Stimulated activated CD8-positive, alpha-beta memory T cell treated with anti-CD3 and anti-CD28 coated beads, Interleukin-2, amount 100 ng/mL, for 48 hours (primary cell): ENCODE measurements at places on chromosomes 2 and 18.

DNA sequence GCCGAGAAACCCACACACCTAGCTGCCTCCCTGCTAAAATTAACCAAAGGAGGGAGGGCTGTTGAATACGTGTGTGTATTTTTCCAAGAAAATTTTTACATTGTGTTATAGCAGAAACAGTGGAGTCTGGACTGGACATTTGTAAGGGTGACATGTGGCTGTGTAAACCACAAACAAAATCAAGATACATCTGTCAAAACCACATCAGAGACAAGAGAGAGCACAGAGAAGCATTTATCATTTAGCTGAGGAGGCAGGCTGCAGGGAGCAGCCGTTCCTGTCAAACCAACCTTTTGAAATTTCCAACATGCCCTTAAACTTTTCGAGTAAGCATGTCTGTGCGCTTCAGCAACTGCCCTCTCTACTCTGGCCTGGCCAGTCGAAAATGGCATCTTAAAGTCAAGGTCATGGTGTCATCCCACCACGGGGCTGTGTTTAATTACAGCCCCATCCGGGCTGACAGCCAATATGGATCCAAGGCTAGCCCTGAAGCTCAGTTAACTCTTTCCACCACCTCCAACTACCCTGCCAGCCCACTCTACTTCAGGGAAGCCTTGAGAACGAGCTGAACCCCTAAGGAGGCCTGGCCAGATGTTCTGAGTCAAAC, 8.4 kb downstream of the BCL11A start:
- no peak for DNase-seq

DNA sequence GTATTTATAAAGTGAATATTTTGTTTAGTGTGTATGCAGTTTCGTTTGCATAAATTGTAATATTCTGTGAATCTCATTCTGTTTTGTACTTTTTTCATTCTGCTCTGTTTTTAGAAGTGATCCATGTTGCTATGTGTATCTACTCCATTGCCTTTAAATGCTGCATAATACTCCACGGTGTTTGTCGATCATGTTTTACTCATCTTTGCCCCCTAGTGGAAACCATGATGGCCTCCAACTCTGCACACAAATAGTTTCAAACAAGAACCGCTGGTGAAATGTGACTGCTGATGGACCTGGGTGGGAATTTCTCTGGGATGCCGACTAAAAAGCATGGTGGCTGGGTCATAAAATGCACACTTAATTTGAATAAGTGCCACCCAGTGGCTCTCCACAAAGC, 32.0 kb upstream of the SKOR2 start:
- no peak for DNase-seq

DNA sequence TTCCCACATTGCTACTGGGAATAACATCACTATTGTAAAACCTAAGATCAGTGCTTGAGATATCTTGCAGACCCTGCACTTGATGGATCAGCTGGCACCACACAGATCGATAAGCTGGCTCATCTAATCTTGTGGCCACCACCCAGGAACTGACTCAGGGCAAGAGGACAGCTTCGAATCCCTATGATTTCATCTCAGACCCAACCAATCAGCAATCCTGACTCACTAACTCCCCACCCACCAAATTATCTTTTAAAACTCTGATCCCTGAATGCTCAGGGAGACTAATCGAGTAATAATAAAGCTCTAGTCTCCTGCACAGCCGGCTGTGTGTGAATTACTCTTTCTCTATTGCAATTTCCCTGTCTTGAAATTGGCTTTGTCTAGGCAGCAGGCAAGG, 11.3 kb upstream of the TEX44 start:
- no peak for DNase-seq

- DNase-seq = no peak
Observed at GRCh38 chr18:47547539-47548202, 296.2 kb upstream of the SKOR2 start.

DNA sequence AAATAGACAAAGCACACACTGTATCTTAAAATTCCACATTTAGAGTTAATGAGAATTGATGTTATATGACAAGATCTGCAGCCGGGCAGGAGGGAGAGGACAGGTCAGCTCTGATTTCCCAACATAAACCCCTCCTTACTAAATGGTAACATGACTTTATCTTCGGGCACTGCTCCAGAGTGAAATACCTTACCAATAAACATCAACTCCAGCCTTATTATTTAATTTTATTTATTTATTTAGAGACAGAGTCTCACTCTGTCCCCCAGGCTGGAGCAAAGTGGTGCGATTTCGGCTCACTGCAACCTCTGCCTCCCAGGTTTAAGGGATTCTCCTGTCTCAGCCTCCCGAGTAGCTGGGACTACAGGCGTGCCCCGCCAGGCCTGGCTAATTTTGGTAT, 1.7 kb downstream of the CYB5A start:
- no peak for DNase-seq

GRCh38 chr2:42102024-42102590, 54.3 kb downstream of the PKDCC start:
- DNase-seq = peak; percentile 76

DNA sequence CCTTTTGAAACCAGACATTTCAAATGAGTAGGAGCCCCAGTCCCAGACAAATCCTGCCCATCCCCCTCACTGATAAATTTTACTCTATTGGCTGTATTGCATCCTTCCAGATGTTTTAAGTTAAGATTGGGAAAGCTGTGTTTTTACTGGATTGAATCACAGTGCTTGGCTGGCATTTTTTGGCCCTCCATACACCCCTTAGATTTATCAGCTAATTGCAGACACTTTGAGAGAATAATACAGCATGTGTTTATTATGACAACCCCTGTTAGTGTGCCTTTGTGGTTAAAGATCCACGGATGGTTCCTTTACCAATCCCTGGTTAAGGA, 74.9 kb downstream of the ANTXR1 start:
- DNase-seq = no peak

GRCh38 chr2:23566241-23567142, 181.5 kb downstream of the KLHL29 start:
- no peak for DNase-seq

- no peak for DNase-seq
Observed at GRCh38 chr2:119862127-119862889, 102.6 kb downstream of the PTPN4 start.

DNA sequence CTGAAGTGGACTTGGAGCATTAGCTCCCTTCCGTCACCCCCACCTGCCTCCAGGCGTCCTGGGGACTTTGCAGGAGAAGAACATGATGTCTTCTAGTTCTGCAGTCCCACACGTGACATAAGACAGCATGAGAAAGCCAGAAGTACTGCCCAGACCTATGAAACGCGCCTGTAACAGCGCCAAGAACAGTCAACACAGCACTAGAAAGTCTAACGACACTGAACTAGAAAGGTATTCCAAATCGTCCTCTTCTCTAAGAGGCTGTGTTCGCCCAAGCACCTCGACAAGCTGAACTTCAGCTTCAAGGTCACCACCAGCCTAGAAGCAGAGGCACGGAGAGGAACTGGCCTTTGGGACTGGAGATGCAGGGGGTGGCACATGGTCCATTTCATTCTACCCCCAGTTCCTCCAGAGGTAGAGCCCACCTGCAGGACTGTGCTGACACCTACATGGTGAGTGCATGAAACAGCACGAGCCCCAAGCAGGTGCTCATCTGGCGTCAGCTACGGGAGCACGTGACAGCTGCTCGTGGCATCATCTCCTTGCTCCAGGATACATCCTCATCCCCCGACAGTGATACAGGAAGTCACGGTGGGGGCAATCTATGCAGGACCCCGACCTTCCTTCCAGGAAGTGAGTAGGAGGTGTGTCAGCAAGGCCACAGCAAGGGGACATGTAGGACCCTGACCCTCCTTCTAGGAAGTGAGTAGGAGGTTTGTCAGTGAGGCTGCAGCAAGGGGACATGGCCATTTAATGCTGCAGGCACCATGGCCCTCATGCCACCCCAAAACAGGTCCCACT, 3.7 kb downstream of the HDAC4 start:
- DNase-seq = no peak

DNA sequence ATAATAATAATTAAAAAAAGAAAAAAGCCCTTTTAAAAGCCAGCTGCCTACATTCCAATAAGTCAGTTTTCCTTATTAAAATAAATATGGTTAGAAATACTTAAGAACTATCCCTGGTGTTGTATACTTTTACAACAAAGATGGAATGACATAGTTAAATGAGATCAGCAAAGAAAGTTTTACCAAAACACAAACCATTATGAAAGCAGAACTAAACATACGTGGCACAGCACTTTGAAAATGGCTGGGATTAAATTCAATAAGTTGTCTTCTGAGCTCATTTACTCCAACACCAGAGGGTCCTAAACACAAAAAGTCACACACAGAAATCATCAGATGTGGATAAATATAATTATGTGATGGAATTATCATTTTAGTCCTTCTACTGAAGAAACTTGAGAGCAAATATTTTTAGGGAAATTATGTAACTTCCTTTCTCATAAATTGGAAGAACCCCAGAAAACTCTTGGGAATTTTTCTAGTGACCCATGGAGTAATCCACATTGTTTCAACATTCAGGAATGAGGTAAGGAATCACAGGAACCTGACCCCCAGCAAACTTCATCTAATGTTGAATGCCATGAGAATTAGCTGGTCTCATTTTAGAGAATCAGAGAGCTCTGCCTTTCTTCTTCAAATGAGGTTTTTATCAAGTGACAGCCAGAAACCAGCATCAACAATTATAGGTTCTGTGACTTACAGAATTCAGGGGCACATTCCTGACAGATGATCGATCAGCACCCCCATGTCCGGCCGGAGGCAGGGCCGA, 11.5 kb upstream of the TMEM237 start:
- no peak for DNase-seq

DNA sequence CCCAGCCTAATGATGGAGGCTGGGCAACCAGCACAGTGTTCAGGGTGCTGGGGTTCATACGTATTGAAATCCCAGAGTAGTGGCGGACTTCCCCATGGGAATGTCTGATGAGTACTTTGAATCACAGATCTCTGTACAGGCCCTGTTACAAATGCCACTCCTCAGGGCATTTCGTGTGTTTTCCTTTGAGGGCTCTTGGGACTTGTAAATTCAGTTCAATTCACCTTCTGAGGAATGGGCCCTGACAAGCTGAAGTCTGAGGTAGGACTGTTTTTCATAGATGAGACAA, 288 bp upstream of the RDH14 start:
- DNase-seq = no peak

DNA sequence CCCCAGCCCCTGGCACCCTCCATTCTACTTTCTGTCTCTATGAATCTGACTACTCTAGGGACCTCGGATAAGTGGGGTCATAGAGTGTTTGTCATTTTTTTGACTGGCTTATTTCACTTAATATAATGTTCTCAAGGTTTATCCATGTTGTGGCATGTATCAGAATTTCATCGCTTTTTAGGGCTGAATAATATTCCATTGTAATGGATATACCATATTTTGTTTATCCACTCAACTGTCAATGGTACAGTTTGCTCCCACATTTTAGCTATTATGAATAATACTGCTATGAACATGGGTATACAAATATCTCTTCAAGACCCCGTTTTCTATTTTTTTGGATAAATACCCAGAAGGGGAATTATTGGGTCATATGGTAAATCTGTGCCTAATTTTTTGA, 7.4 kb downstream of the TRAF3IP1 start:
- no peak for DNase-seq

- DNase-seq = no peak
Observed at GRCh38 chr2:129459881-129460280, 519.6 kb upstream of the RAB6C start.

- DNase-seq = no peak
Observed at GRCh38 chr2:208406474-208407451, at the start of gene PTH2R. Gene PTH2R, plus strand, starts transcription at chr2:208406792. Its CDS starts 252 bp downstream, at chr2:208407044.

GRCh38 chr2:11873356-11874154, 127.1 kb downstream of the LPIN1 start:
- no peak for DNase-seq

- no peak for DNase-seq
Observed at GRCh38 chr2:33420726-33421125, 55.7 kb upstream of the RASGRP3 start.

DNA sequence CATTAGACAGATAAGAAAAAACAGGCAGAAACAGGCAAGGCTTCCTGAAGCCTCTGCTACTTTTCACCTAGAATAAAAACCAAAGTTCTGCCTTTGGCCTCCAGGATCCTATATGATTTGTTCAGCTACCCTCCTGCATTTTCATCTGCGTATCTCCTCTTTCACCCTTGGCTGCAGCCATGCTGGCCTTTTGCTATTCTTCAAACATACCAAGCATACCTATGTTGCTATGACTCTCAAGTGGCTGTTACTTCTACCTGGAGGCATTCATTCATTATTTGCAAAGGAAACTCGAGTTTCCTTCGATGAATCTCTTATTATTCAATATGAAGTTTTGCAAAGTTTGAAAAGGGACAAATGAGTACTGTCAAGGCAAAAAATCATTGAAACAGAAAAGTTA, 106.4 kb upstream of the HNMT start:
- DNase-seq = no peak

- DNase-seq = no peak
Observed at GRCh38 chr2:222523783-222524544, 99.6 kb downstream of the SGPP2 start.

- no peak for DNase-seq
Observed at GRCh38 chr2:84879584-84880394, 1.1 kb downstream of the TRABD2A start.

DNA sequence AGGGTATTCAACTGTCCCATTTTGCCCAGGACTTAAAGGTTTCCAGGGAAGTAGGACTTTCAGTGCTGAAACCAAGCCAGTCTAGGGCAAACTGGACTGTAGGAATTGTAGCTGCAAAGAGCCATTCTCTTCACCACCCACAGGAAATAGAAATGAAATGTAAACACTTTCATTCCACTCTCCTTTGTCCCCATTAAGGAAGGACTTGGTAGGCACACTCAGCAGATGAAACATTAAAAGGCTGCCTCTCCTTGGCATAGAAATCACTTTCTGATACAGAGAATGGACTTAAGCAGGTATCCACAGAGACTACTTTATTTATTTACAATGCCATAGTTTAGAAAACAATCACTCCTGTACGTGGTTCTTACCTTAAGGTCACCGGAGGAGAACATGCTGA, 102.9 kb upstream of the CCDC195 start:
- DNase-seq = no peak

DNA sequence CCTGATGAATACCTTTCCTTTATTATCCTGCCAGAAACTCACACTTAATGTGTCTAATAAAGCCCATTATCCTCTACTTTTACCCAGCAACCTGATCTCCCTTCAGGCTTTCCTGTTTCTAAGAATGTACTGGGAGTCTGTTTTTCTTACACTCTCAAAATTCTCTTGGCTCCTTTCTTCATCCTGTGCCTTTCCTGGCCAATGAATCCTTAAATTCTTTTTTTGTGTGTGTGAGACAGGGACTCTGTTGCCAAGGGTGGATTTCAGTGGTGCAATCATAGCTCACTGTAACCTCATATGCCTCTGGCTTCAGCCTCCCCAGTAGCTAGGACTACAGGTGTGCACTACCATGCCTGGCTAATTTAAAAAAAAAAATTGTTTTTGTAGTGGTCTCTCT, 72.7 kb downstream of the MAP2 start:
- DNase-seq = no peak
